GM04504 (cell line): ENCODE measurements at places on chromosomes 4 and X.

GRCh38 chr4:31360786-31361185 is 640.6 kb downstream of the PCDH7 start:
- DNase-seq = peak; percentile 89

GRCh38 chrX:102085706-102086105 is 39.8 kb upstream of the TCEAL2 start:
- DNase-seq = no peak

DNA sequence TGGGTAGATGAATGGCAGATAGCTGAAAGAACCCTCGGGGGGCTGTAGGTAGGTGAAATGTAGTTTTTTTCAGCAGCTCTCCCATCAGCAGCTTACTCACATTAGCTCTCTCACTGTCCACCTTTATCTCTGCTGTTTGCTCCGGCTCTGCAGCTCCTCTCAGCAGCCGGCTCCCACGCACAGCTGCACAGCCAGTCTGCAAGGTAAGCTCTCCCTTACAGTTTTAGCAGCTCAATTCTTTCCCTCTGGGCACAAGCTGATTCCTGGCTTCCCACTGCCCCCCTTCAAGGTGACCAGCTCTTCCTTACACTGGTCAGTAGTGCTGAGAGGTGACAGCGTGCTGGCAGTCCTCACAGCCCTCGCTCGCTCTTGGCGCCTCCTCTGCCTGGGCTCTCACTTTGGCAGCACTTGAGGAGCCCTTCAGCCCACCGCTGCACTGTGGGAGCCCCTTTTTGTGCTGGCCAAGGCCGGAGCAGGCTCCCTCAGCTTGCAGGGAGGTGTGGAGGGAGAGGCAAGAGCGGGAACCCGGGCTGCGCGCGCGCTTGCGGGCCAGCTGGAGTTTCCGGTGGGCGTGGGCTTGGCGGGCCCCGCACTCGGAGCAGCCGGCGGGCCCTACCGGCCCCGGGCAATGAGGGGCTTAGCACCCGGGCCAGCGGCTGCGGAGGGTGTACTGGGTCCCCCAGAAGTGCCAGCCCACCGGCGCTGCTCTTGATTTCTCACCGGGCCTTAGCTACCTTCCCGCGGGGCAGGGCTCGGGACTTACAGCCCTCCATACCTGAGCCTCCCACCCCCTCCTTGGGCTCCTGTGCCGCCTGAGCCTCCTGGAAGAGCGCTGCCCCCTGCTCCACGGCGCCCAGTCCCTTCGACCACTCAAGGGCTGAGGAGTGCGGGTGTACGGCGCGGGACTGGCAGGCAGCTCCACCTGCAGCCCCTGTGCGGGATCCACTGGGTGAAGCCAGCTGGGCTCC is 393.6 kb downstream of the CENPC start:
- DNase-seq = no peak

- DNase-seq = no peak
Observed at GRCh38 chr4:151169900-151170299, 70.5 kb downstream of the RPS3A start.

GRCh38 chr4:70225824-70226223 is at the start of gene FDCSP:
TSS of gene FDCSP (plus strand) at chr4:70226124. CDS start at chr4:70231195, 5,071 bp downstream.
- no peak for DNase-seq

- DNase-seq = no peak
Observed at GRCh38 chrX:1327651-1328304, 8.8 kb upstream of the IL3RA start.

DNA sequence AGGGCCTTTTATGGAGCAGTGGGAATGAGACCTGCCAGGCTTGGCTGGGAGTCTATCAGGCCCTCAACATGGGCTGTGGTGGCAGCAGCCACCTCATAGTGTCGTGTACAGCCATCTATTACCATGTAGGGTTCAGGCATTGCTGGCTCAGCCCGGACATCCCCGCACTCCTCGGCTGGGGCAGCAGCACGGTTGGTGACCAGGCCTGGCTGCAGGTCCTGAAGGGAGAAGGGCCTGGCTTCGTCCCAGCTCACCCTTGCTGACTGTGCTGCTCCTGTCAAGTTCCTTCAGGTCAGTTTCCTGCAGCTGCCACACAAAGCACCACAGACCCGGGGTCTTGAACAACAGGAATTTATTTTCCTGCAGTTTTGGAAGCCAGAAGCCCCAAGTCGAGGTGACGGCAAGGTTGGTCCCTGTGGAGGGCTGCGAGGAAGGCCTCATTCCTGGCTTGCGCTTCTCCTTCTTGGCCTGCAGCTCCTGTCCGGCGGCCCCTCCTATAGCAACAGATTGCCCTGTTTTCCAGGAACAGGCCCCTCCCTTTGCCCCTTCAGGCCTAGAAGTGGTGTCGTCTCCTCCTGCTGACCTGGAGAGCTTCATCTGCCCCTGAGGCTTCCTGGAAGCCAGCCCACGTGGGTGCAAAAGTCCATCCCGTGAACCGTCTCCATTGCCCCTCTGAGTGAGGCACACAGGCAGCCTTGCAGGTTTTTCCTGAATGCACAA is 25.2 kb upstream of the SORCS2 start:
- DNase-seq = no peak

DNA sequence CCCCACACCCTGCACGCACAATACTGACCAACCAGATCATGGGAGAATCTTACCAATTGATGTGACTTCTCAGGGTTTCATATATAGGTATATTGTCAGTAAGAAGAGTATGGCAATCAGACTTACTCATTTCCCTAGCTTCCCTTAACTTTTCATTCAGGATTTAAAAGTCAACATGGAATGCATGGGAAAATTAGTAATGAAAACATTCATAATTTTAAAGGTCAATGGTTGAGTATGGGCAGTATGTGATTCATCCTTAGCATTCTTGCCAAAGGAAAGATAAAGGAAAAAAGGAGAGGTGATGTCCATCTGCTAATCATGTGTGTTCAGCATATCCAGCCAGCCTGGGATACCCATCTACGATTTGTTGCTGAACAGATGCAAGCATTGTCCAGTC is 4.0 kb downstream of the DIPK2B start:
- DNase-seq = peak; percentile 26

DNA sequence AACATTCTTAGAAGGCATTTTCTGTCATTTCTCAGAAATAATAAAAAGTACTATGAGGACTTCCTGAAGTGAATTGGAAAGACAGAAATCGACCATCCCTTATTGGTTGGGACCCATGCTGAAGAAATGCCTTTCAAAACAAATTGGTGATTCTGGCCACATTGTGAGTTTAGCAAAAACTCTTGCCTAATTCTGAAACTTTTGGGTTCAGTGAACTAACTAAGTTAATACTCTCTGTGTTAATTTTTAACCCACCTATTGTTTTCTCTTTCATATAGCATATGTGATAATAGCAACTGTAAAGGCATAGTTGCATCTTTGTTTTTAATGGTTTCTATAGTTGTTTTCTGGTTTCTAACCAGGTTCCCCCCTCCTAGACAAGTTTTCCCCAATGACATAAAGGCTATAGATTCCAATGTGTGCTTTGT is 129.3 kb upstream of the FAT1 start:
- DNase-seq = no peak

- no peak for DNase-seq
Observed at GRCh38 chr4:74449571-74450297, 4.8 kb downstream of the AREG start.

DNA sequence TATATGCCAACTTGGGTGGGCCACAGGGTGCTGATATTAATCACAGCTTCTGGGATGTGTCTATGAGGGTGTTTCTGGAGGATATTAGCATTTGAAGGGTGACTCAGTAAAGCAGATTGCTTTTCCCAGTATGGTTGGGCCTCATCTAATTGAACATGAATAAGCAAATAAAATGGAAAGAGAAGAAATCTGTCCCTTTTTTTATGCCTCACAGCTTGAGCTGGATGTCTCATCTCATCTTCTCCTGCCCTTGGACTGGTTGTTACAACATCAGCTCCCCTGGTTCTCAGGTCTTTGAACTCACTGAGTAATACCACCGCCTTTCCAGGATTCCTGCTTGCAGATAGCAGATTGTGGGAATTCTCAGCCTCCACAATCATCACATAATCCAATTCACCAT is 1149.2 kb downstream of the PCDH18 start:
- no peak for DNase-seq

DNA sequence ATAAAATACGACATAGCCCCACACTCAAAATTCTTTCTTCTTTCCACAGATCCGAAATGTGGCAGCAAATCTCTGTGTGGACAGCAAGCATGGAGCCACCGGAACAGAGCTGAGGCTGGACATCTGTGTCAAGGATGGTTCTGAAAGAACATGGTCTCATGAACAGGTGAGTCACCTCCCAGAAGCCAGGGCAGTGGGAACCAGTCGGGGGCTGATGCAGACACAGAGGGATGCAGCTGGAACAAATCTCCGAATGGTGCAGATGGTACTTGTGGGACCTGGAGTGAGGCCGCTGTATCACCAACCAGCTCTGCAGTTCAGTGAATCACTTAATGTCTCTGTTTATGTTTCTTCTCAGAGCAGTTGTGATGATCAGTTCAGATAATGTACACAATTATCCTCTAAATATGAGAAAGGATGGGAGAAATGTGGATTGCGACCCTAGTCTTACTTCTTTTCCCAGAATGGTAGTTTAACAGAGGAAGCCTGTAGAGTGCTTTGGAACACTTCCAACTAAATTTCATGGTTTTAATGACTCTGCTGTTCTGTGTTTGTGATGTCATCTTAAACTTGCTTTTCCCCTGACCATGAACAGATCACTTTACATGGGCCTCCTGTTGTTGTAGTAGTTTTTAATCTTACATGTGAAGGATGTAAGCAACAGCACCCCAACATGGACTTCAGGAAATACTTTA is 159.3 kb upstream of the GALNT7 start:
- DNase-seq = no peak

DNA sequence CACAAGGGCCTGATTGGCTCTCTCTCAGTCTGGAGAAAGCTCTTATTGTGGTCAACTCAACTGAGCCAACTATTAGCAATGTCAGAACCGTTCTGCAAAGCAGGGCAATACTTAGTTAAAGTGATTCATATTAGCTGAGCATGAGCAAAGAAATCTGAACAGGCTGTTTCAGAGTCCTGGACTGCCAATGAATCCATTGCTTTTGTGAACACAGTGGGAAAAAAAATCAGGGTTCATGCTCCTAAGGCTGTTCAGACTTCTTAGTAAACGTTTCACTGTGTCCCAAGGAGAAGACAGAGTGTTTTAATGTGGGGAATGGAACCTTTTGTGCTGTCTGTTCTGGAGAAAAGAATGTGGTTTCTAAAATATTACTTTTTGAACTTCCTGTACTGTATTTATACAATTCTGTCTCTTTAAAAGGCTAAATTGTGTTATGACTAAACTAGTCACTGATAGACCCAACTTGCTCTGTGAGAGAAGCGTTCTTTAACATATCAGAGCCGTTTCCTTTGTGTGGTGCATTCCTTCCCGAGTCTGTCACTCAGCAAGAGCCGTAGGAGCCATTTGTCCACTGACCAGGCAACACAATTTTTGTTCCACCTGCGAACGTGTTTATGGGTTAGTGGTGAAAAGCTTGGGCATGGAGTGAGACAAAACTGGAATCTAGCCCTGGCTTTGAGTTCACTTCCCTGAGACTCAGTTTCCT is 366.1 kb downstream of the FBXO8 start:
- DNase-seq = peak; percentile 4

GRCh38 chrX:110050901-110051300 is 48.0 kb downstream of the TMEM164 start:
- DNase-seq = no peak

GRCh38 chr4:14812101-14812500 is 190.2 kb upstream of the CPEB2 start:
- DNase-seq = no peak

DNA sequence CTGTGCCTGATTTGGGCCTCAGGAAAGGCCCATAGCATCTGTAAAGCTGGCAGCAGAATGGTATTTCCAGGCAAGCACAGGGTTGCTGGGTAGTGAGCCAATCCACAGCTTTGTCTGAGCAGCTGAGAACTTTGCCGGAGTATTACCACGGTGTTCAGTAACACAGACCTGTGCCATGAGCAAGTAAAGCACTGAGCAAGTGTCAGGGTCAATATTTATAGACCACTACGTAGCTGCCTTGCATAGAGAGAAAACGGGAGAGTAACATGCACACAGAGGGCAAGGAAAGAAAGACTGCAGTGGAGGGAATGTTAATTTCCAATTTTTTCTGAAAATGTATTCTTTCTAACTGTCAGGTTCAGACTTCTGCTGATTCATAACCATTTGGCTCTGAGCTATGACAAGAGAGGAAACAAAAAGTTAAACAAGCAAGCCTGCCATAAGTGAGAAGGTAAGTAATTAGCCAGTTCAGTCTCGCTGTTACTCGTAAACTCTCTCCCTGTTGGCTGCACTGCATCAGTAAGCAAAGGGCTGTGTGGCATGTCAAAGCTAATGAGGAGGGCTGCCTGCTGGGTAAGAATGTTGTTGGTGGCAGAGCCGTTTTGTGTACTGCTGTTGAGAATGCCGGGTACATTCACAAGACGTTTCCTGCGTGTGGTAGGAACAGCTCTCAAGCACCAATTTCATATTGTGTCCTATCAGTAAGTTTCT is 238.1 kb downstream of the BMPR1B start:
- DNase-seq = no peak

- DNase-seq = no peak
Observed at GRCh38 chr4:68465058-68465457, 17.8 kb downstream of the TMPRSS11E start.

- no peak for DNase-seq
Observed at GRCh38 chrX:120560405-120560841, 339 bp downstream of the CUL4B start.

DNA sequence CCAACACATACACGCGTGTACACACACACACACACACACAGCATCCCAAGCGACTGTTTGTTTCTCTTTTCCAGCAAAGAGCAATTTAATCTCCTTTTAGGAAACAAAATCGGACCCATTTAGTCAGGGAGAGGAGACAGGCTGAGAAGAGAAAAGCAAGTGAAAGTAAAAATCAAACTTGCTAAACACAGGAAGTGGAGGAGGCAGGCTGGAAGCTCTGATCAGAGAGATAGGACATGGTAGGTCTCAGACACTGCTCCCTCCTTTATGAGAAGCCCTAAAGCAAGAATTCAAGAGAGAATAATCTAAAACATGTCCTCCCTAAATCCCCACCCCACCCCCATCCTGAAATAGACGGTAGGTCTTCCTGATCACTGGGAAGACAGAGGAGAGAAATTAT is 62.3 kb downstream of the GPC3 start:
- no peak for DNase-seq

GRCh38 chr4:119106036-119107000 is 29.3 kb upstream of the MYOZ2 start:
- no peak for DNase-seq

GRCh38 chr4:104470770-104471169 is 23.9 kb downstream of the CXXC4 start:
- no peak for DNase-seq

DNA sequence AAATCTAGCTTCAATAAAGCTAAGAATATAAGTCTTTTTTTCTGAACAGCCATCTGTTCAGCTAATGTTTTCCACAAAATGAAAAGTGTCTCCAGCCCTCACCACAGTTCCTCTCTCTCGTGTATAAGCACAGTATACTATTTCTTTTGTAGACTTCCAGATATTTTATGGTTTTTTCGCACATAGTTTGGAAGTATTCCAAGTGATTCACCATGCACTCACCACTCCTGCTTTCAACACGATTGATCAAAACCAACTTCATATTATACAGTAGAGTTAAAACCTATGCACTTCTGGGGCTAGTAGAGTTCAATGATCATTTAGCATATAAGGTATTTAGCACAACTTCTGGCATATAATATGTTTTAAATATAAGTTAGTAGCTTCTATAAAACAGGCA is 105.8 kb upstream of the DCAF12L1 start:
- DNase-seq = no peak

- no peak for DNase-seq
Observed at GRCh38 chr4:116332508-116332907, 752.9 kb downstream of the TRAM1L1 start.
